AML-193 (cell line): ENCODE measurements at places on chromosomes 3 and 15.

DNA sequence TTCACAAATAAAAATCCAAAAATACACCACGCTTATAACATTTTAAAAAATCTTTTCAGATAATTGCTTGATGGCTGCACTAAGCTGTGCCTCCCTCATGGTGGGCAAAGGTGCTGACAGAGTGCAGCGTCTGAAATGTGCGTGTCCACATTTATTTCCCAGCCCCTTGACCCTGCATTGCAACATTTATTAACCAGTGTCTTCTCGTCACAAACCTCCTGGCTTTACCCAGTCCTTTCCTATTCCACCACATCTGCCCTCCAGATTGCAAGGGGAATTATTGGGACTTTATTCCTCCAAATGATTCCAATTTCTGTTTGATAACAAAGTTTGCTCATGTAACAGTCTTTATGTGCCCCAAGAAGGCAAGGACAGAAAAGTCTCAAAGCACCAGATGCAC, 5.5 kb downstream of the RASGRP1 start:
- no peak for DNase-seq

DNA sequence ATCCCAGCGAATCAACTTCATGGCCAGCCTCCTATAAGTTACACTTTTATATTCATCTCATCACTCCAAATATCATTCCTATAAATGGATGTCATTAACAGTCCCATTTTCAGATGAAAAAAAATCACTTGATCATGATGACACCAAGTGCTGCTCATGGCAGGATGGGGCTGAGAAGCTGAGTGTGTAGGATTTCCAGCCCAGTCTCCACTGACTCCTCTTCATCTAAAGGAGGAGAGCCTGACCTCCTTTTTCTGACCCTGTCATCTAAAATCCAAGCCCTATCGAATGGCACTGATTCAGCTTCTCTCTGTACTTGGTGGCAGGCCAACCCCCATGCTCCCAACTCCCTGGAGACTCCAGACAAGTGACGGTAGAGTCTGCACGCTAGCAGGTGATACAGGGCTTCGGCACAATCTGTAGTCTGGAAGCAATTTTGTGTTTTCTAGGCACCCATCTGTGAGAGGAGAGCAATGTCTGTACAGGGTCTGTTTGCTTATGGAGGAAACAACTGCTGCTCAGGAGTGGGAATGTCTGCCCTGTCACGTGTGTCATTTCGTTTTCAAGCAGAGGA, 103.2 kb downstream of the EPHB1 start:
- no peak for DNase-seq

DNA sequence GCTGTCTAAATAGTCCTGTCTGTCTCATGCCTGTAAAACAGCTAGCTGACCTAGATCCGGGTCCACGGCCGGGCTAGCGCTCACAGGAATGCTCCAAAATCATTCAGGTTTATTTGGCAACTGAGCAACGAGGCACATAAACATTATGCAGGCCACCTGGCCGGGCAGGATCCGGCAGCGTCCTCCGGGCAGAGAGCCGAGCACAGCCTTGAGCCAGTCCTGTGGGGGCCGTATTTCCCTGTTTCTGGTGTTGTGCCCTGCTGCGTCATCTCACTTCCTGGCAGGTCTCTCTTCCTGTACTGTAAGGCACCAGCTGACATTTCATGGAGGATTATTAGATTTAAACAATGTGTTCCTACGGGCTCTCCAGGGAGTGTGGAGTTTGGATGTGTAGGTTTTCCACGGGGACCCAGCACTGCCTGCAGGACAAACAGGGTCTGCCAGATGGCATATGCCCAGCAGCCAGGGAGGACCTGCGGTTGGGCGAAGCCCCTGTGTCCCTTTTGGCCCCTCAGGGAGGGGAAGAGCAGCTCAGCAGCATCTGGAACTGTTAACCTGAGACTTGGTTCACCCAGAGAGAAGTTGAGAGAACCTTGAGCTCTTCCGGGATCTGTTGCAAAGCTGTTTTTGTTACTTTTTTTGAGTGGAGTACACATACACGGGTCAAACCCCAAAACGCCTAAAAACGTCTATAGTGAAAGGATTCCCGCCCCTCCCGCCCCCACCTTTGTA, 16.6 kb upstream of the LRRK1 start:
- DNase-seq, result no peak

GRCh38 chr3:69320871-69321271, 65.0 kb downstream of the FRMD4B start:
- DNase-seq, result peak; percentile 79

GRCh38 chr3:105401254-105401653, 34.5 kb downstream of the ALCAM start:
- DNase-seq, result no peak

DNA sequence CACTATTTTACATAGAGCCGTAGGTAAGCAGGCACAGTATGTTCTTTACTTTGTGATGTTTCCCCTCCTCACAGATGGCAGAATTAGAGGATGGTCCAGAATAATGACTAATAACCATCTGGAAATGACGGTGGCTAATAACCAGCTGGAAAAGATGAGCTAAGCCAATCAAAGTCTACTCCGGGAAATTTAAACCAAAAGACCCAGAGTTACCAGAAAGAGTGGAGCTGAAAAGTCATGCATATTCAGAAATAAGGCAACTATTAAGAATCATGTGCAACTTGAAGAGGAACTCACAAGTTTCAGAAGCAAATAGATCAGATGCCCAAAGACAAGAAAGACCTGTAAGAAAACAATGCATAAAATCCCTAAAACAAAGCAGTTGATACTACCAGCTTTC, 33.6 kb downstream of the DMXL2 start:
- no peak for DNase-seq

- no peak for DNase-seq
These were observed 52.8 kb downstream of the ANXA2 start for GRCh38 chr15:60344987-60345386.

- DNase-seq, result no peak
These were observed 78.5 kb downstream of the CHCHD6 start for GRCh38 chr3:126782536-126782935.

DNA sequence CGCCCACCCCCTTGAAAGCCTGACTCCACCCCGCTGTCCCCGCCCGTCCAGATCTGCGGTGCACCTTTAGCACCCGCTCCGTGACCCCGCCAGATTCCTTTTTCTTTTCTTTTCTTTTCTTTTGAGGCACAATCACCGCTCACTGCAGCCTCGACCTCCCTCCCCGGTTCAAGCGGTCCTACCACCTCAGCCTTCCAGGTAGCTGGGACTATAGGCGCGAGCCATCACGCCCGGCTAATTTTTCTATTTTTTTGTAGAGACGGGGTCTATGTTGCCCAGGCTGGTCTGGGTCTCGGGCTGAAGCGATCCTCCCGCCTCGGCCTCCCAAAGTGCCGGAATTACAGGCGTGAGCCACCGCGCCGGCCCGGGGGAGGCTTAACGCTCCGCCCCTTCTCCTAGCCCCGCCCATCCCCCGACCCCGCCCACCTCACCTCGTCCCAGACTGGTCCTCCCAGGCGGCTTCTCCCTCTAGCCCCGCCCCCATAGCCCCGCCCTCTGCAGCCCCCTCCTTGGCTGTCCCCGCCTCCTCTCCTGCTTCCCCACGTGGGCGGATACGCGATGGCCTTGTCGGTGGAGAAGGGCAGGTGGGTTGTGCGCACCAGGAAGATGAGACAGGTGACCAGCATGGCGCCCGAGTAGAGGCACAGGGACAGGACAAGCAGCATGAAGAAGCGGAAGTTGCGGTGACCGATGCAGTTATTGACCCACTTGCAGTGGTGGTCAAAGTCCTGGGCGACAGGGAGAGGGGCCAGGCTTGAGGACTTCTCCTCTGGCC, 3.2 kb downstream of the ZDHHC19 start:
- no peak for DNase-seq

- peak; percentile 48 for DNase-seq
These were observed 773 bp downstream of the ANKRD28 start for GRCh38 chr3:15796771-15797641.

DNA sequence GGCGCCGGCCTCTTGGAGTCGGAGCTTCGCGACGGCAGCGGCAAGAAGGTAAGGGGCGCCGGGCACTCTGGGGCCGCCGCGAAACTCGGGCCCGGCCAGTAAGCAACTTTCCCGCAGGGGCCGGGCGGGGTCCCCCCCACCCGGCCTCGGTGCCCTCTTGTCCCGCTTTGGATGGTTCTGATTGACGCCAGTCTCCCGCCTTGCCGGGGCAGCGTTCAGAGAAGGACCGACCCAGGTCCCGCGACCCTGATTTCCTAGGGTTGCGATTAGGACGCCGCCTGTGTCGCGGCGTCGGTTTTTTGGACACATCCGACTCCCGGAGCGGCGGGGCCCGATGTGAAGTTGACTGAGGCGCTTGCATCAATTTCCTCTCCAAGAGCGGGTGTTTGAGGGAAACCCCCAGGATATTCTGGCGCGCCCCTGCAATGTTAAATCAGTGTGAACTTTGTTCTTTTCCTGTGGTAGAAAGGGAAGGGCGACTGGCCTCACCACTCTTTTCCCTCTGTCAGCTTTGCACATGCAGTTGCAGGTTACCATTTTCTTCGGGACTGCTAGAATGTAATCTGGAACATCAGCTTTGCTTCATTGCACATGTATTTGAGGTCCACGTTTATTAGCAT, 755 bp downstream of the PDE8A start:
- no peak for DNase-seq

DNA sequence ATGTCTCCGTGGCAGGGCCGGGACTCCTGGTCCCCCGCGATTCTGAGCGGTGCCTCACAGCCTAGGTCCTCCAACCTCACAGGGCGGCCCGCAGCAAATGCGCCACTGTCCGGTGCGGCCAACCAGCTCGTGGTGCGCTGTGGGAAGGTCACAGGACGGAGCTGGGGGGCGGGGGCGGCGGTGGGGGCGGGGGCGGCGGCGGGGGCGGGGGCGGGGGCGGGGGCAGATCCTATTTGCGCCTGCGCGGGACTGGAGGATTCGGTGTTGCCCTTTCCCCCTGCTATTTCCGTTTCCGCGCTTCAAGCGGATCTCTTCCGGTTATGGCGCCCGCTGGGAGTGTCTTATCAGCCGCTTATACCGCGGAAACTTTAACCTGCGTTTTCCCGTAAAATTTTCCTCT, 106.7 kb upstream of the SNRPN start:
- no peak for DNase-seq

DNA sequence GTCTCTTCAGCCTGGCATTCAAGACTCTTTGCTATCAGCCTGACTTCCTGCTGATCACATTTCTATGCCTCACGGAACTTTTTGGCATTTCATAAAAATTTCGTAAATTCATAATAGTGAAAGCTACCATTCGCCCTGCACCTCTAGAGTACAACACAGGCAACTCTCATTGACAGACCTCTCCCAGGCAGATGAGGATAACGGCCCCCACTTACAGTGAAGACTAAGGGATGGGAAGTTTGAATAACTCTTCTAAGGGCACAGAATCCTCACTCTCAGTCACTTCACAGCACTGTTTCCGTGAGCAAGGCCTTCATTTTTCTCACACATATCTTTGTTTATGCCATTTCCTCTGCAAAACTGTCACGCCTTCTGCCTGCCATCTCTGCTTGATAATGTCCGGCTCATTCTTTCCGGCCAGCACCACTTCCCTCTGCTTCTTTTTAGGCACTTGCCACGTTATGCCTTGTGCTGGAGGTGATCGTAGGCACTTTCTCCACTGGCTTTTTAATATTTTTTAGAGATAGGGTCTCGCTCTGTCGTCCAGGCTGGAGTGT, 224.1 kb upstream of the HES1 start:
- no peak for DNase-seq

- no peak for DNase-seq
These were observed 15.6 kb downstream of the IL20RB start for GRCh38 chr3:136973352-136973751.

- no peak for DNase-seq
These were observed 133.8 kb downstream of the EPHB1 start for GRCh38 chr3:134928819-134929218.

DNA sequence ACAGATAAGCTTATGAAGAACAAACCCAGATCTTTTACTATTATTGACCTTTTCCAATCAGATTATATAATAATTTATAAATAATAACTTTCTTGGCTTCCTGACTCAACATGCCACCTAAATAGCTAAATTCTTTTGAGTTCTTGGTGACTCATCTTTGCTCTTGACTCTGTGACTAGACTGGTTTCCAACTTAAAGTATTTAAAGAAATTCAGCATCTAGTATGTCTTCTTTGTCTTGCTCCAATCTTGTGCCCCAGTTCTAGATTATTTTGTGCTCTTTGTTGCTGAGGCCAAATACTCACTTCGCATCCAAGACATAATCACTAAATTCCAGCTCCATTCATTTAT, 483.2 kb upstream of the TBL1XR1 start:
- DNase-seq, result no peak

- DNase-seq, result no peak
These were observed 7.4 kb downstream of the PSMD2 start for GRCh38 chr3:184306341-184306972.

DNA sequence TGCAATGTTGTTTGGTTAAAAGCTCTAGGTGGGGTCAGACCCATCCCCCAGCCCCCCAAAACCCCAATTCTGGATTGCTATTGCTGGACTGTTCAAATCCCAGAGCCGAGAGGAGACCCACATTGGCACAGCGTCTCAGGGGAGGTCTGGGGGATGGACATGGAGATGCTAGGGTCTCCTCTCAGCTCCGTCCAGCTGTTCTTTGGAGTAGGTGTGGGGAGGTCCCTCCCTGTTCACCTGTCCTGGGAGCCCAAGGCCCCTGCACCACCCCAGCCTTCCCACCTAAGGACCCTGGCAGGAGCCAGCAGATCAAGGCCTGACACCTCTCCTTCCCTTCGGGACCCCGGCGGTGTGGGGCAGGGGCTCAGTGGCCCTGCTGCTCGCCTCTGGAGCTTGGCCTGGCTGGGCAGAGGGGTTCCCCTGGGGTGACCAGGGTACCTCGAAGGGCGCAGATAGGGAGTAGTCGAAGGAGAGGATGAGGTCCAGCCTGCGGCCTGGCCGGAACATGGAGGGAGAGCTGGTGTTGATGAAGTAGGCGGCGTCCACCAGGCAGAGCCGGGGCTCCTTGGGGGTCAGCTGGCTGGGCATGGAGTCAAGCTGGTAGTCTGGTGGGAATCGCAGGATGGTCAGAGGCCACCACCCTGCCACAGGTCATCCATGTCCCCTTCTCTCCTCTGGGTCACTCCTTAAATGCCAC, 23.9 kb downstream of the PLA2G4D start:
- DNase-seq, result no peak

DNA sequence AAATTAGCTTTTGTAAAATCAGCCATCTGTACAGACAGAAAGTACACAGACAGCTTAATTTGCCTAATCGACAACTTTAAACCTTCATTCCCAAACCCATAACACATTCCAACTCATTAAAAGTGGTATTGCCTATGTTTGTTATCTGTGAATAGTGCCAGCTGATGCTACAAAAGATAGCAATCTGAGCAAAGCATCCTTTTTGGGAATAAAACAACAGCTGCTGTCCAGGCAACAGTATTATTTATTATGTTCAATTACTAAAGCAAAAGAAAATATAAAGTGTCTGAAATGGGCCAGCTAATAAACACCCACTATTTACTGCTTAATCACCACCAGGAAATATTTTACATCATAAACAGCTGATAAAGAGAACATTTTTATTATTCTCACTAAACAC, 134.8 kb upstream of the ABI3BP start:
- no peak for DNase-seq

DNA sequence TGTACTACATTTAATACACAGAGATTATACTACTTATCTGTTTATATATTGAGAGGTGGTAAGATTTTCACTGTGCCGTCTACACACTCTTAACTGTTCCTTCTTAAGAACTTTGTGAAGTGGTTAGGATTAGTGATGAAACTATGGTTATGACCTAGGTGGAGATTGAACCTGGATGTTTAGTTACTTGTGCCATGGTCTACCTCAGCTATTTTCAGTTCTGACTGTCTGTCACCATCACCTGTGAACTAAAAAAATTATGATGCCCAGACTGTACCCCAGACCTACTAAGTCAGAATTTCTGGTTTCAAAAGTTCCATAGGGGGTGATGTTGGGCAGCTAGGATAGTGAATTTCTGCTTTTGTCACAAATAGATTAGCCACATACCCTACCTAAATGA, 6.4 kb downstream of the RASA2 start:
- no peak for DNase-seq

GRCh38 chr3:184812662-184813042, 686 bp downstream of the VPS8 start:
- no peak for DNase-seq
